ENCODE measurements at places on chromosomes 3 and 15.
A peak's percentile ranks its signal among the peaks of the same experiment; 100 is the strongest.

- DNase-seq, result no peak
Observed at GRCh38 chr3:182789371-182789770, 3.9 kb upstream of the ATP11B start.

DNA sequence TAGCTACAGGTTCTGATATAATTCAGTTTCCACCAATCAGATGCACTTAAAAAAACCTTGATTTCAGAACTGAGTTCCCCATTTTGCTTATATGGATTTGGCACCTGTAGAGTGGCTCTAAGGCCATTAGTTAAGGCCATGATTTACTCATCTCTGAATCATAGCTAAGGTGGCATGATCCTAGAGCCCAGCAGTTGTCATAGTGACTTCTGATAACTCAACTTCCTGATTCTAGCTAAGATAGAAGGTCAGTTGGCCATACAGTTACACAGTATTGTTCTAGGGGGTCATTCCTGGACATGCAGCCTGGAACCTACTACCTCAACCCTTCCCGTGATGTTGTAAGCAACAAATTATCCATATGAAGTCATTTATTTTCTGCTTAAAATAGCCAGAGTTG, 15.9 kb upstream of the TMEM87A start:
- DNase-seq, result no peak

DNA sequence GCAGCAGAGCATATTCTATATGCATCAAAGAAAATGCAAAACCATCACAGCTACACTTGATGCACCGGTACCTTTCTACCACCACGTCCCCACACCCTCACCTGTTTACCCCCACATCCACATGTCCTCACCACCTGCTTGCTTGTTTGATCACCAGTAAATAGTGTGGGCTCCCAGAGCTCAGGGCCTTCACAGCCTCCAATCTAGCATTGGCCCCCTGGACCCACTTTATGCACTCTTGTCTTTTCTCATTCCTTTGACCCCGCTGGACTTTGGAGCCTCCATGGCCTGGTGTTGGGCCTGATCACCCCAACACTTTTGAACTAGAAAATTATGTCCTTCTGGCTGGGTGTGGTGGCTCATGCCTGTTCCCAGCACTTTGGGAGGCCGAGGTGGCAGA, 190.1 kb downstream of the PDE8A start:
- no peak for DNase-seq

DNA sequence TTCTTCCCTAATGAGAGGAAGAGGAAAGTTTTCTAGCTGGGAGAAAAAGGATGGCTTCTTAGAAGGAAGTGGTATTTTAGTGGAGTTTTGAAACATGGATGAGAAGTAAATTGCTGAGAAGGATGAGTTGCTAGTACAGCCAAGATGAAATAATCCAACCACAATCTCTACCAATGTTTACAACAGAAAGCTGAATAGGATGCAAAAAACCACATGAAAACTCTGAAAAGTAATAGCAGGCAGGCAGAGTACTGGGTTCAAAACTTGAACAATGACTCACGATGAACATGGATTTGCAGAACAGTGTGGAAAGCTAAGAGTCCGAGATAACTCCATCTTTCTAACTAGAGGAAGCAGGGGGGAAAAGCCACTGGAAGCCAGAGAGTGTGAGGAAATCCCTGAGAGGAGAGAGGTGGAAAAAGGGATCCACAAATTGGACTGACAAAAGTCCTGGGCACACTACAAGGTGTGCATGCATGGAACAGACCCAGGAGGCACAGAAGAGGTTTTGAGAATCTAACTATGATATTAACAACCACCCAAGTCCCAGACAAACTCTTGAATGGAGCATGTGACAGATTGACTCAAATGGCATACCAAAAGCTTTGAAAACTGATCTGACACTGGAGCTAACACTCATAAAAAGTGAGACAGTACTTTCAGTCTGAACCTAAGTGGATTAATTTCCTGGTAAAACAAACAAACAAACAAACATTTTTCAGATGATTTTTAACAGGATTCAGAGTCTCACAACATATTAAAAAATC, 76.7 kb downstream of the ST6GAL1 start:
- no peak for DNase-seq

DNA sequence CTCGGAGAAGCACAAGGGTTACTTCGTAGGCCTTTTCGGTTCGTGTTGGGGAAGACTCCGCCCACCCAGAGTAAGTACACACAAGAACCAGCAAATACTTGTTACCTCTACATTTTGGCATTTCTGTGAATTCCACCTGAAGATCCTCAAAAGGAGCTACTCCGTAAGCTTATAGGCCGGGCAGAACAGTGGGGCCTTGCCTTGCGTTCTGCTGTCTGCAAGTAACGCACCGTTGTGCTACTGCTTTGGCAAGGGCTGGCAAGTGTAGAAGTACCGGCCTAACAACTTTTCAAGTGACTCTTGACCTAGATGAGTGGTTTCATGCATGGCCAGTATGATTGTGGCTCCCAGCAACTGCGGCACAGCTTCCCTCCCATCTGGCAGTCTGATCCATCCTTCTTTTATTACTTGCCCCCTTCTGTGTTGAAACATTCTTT, 6.4 kb upstream of the DNAAF4 start:
- DNase-seq, result no peak

GRCh38 chr15:68310178-68310803, 32.7 kb downstream of the FEM1B start:
- DNase-seq, result no peak

- no peak for DNase-seq
Observed at GRCh38 chr15:69127306-69127705, 33.1 kb upstream of the GLCE start.

GRCh38 chr15:22908830-22909229, 70.4 kb downstream of the NIPA2 start:
- no peak for DNase-seq

GRCh38 chr3:126952261-126952982, 30.5 kb upstream of the PLXNA1 start:
- no peak for DNase-seq

- DNase-seq, result no peak
Observed at GRCh38 chr3:59186725-59187124, 136.9 kb upstream of the CFAP20DC start.

- DNase-seq, result no peak
Observed at GRCh38 chr15:101781928-101782327, 21.4 kb upstream of the OR4F6 start.

- no peak for DNase-seq
Observed at GRCh38 chr3:133112666-133113065, 74.5 kb downstream of the TMEM108 start.

DNA sequence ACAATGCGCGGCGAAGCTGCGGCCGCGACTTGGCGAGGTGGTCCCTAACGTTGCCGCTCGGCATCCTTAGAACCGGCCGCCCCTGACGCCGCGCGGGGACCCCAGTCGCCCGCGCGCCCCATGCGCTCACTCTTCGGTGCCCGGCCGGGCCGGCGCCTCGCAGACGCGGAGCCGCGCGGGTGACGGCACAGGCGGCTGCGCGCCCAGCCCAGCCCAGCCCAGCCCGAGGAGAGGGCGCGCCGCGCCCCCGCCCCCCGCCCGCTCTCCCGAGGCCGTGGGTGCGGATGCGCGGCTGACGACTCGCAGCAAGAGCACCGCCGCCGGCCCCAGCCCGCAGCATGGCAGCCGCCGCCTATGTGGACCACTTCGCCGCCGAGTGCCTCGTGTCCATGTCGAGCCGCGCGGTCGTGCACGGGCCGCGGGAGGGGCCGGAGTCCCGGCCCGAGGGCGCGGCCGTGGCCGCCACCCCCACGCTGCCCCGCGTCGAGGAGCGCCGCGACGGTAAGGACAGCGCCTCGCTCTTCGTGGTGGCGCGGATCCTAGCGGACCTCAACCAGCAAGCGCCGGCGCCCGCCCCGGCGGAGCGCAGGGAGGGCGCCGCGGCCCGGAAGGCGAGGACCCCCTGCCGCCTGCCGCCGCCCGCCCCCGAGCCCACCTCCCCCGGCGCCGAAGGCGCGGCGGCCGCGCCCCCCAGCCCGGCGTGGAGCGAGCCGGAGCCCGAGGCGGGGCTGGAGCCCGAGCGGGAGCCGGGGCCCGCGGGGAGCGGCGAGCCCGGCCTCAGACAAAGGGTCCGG, 437 bp downstream of the KLF13 start:
- no peak for DNase-seq

DNA sequence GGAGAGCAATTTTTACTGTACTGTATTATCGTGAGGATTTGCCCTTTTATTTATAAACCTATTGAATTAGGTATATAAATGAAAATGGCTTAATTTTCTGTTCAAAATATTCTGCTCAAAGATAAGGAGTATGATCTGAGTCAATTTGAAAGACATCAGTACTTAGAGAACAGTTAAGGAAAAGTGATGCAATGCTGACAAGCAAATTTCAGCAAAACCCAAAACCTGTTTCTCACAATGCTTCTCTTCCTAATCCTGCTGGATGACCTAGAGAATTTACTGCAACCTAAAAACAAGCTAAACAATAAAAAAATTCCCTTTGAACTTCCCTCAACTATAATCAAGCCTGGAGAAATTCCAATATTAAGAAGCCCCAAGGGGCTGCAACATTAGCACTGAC, 82.7 kb downstream of the RFX7 start:
- DNase-seq, result no peak

DNA sequence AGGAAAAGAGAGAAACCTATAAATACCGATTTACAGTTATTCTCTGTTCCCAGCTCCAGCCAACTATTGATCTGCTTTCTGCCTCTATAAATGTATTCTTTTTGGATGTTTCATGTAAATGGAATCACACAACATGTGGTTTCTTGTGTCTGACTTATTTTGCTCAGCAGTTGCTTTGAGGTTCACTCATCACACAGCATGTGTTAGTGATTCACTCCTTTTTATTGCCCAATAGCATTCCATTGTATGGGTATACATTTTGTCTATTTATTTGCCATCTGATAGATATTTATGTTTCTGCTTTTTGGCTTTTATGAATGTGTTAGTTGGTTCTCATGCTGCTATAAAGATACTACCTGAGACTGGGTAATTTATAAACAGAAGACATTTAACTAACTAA, 23.6 kb downstream of the CCR1 start:
- no peak for DNase-seq

- DNase-seq, result no peak
Observed at GRCh38 chr3:37053337-37053736, 60.0 kb downstream of the MLH1 start.

DNA sequence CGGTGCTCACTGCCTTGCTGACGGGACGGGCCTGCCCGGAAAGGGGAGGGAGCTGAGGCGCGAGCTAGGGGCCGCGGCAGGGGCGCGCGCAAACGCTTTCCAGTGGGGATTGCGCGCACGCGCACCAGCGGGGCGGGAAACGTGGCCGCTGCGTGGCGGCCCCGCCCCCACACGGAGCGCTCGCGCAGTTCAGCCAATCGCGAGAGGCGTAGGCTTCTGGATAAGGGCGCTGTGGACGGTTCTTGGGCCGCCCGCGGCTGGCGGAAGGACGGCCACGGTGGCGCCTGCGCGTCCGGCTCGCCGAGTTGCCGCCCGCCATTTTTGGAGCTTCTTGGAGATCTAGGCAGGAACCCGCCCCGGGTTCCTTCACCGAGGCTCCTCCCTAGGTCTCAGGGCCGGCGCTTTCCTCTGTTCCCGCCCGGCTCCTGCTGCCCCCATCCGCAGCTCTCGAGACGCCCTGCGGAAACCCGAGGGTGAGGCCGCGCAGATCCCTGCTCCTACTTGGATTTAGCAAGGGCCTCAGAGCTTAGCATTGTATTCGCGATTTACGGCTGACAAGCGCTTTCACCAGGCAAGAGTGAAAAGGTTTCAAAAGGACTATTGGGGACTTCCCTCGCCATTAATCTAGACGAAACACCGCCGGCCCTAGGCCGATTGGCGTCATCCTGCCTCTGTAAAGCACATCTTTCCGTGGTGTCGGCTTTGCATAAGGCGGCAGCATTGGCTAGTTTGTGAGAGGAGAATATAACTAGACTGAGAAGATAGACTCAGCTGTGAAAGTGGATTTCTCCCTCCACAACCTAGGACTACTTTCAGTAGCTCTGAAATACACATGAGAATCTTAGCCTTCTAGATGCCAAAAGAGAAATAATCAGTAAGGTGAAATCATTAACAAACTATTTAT, 496 bp upstream of the STAG1 start:
- DNase-seq, result peak; percentile 99

- no peak for DNase-seq
Observed at GRCh38 chr3:150388498-150389418, 19.3 kb upstream of the TSC22D2 start.

Data from activated CD4-positive, alpha-beta T cell treated with anti-CD3 and anti-CD28 coated beads for 24 hours (primary cell).